ENCODE measurements at places on chromosomes 1 and 21.

- DNase-seq, result no peak
Observed at GRCh38 chr1:236494586-236495466, 29.0 kb upstream of the LGALS8 start.

DNA sequence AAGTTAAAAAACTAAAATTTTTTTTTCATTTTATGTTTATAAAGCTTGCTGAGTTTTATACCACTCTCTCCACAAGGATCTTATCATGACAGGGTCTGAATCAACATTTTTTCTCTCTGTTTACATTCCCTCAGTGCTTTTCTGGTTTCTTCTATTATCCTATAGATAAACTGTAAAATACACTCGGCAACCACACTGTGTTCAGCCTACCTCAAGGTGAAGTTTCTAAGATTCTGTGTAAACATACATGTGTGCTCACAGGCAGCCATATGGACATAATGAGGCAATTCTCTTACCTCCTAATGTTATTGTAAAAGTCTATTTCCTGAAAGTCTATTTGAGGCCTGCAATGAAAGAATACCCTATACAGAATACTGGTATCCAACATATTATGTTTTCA lies 114.6 kb downstream of the NTPCR start:
- no peak for DNase-seq

GRCh38 chr1:199878823-199879222 lies 148.7 kb upstream of the NR5A2 start:
- DNase-seq, result no peak

- DNase-seq, result peak; percentile 26
Observed at GRCh38 chr1:168405906-168406549, 125.4 kb downstream of the TBX19 start.

GRCh38 chr1:116721451-116722007 lies 32.7 kb upstream of the CD2 start:
- DNase-seq, result no peak

- DNase-seq, result no peak
Observed at GRCh38 chr1:186681121-186681520, 898 bp upstream of the PTGS2 start.

DNA sequence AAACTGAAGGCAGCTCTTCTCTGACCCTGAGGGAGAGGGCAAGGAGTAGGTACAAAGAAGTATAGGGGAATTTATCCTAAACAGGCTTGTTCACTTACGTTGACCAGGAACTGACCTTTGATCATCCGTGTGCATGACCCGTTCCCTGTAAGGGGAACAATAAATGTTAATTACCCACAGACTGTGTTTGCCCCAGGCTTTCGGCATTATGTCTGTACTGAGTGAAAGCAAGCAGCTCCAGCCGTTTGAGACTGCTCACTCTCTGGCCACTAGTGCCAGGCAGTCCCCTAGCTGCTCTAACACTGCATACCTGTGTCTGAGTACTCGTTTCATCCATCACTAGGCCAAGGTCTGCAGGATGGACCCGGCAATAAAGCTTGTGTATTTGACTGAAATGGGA lies 1365.3 kb downstream of the NCAM2 start:
- DNase-seq, result peak; percentile 56

GRCh38 chr1:11653861-11654136 lies 430 bp downstream of the FBXO2 start:
- DNase-seq, result no peak

- DNase-seq, result peak; percentile 57
Observed at GRCh38 chr1:86419277-86419903, 4.6 kb upstream of the CLCA2 start.

DNA sequence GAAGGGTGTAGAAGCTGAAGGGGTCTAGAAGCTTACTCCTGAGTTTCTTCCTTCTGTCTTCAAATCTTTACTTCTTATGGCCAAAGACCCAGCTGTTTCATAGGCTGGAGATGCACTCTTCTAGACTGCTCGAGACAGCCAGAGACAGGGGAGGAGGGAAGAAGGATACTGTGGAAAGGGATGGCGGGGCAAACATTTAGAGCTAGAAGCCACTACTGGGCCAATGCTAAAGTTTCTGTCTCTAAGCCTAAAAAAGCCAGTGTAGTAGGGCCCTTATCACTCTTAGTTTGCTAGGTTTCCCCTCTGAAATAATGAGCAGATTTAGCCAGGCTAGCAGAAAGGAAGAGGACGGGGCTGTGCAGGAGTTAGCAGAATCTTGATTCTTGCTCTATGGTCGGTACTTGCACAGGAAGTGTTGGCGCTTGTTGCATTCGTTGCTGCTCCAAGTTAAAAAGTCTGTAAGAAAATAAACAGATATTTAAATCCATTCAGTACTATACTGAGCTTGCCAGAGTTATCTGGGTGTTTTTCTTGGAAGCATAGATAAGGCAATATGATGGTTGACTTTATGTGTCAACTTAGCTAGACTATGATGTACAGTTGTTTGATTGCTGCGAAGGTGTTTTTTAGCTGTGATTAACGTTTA lies 16.9 kb downstream of the REG4 start:
- DNase-seq, result peak; percentile 40

DNA sequence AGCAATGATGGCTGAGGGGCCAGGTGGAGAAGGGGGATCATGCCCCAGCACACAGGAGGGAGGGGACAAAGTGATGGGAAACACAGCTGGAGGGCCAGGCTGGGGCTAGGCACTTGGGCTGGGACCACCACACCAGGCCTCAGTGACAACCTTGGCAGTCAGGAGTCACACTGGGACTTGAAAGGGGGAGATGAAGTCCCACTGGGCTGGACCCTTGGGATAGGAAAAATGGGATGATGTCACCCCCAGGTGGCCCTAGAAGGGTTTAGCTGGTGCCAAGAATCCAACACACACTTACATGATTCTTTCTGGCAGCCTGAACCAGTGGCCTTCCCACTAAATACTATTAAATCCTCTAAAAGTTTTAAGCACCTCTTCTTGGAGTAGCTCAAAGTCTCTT lies 17.1 kb downstream of the ZBTB17 start:
- no peak for DNase-seq

Data from small intestine (tissue), 16 donors.